ENCODE measurements at places on chromosomes 2 and 18.

GRCh38 chr2:205619600-205619999 is 62.7 kb upstream of the NRP2 start:
- DNase-seq, result no peak

GRCh38 chr18:7678801-7679200 is 111.7 kb downstream of the PTPRM start:
- no peak for DNase-seq

DNA sequence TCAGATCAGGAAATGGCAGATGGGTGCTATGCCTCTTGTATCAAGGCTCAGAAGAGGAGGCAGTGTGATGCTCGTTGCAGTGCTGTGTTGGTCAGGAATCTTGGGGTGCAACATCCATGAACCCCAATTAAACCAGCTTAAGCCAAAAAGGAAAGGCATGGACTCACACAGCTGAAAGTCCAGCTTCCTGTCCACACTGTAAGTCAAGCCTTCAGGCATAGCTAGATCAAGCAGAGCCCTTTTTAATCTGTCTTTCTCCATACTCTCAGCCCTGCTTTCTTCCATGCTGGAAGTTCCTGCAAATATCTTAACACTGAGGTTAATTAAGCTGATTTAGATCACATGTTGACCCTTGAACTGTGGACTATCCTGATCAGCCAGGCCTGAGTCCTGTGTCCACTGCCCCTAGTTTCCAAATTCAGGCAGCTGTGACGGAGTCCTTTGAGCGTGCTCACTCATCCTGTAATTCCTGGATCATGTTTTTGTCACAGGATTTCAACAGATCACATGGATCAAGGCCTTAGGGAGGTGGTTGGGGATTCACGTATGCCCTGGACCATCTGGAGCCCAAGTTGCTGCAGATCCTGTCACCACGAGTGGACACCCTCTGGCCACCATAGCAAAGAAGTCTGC is 4.5 kb upstream of the C2orf74 start:
- no peak for DNase-seq

GRCh38 chr2:48228345-48228684 is 301.6 kb upstream of the STON1 start:
- DNase-seq, result no peak

DNA sequence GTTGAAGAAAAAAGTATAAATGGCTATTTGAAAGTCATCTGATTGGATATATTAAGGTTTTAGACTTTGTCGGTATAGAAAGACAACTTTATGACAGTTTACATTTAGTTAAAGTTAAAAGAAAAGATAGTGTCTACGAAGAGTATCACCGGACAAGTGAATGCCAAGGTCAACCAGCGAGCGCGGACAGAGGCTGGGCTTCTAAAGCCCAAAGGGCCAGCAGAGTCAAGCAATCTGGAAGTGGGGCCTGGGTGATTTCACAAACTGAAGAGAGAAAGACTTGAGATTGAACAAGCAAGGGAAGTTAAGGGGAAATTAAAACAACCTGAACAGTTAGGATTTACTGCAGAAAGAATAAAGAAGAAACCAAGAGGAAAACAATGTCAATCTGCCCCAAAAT is 16.3 kb downstream of the ZNF521 start:
- DNase-seq, result no peak

DNA sequence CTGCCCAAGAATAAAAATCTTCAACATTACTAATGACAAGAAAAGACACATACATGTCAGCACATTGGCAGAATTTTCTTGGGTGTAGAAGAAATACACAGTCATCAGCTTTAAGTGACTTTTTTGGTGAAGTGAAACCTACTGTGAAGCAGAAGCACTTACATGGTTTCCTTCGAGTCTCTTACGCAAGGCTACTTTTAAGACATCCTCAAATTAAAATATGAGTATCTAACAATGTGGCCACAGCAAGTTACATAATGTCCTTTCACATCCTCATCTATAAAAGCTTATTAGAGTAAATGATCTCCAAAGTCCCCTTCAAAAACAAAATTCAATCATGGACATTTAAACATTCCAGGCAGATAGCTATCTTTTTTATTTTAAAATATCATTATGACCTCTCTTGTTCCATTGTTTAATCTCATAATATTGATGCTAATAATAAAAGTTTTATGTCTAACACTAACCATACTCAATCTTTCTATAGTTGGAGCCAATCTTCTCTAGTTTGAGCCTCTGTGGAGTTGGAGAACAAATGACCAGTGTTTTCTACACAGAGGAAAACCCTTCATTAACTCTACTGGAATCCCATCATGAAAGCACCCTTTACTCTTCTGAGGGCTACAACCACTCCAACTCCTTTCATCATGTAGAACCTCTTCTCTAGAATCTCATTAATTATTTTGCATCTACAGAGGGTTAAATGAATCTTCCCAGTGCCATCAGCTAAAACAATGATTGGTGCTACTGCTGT is 182.2 kb upstream of the ZFP36L2 start:
- DNase-seq, result no peak

DNA sequence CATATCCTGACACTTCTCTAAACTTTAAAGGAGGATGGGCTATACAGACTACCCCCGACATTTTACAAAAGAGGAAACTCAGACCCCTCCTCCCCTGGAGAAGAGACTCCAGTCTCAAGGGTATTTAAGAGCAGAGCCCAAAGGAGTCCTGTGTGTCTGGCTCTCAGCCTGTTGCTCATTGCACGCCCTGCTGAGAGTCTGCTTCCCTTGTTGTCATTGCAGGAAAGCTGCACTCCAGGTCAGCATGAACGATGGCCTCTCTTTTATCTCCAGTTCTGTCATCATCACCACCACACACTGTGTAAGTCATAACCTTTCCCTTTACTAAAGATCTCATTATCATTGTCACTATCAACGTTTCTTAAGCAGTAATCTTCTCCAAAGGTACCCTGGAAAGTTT is 111.4 kb downstream of the ANTXR1 start:
- DNase-seq, result no peak
